GM03348 (cell line): ENCODE measurements at places on chromosomes 5 and 9.

DNA sequence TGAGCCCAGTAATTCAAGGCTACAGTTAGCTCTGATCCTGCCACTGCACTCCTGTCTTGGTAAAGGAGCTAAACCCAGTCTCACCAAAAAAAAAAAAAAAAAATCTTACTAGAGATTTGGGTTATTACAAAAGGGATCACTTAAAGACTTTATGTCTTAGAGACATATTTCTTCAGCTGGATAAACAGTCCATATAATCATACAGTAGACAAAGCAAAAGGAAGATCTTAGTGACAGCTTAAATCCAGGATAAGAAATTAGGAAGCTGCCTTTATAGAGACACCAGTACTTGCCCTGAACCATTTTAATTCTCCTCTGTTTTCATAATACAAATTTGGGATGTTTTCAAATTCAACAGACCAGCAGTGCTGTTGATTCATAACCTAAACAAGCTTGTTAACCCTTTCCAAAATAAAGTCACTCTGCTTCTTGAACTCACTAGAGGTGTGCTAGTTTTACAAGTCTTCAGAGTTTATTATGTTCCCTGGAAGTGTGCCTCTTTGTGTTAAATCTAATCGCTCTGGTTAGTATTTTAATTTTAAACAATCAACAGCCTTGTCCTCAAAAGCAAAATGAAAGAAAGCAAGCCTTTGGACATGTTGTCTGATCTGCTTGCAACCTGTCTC lies 255.5 kb downstream of the ARRDC3 start:
- DNase-seq = no peak

- DNase-seq = no peak
Measured at GRCh38 chr5:640461-641330, 28.6 kb downstream of the CEP72 start.

GRCh38 chr9:16029796-16030363 lies 477.0 kb downstream of the CCDC171 start:
- no peak for DNase-seq

DNA sequence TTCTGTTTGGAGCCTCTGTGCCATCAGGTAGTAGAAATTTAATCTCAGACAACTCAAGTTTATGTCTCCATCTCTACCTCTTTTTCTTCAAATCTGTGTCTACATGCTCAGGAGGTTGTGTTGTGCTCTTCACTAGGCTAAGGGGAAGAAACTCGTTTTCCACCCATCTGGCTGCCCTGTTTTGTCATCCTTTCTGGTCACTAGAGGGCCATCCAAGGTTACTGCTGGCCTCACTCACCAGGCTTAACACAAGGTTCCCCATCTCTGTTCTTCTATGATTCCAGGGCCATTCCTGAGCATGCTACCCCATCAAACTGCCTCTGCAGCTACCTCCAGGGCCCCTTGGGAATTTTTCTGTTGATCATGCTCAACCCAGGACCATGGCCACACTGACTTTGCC lies 213.3 kb upstream of the FBXL7 start:
- no peak for DNase-seq

- no peak for DNase-seq
Measured at GRCh38 chr5:8234179-8234770, 365.3 kb downstream of the MTRR start.

DNA sequence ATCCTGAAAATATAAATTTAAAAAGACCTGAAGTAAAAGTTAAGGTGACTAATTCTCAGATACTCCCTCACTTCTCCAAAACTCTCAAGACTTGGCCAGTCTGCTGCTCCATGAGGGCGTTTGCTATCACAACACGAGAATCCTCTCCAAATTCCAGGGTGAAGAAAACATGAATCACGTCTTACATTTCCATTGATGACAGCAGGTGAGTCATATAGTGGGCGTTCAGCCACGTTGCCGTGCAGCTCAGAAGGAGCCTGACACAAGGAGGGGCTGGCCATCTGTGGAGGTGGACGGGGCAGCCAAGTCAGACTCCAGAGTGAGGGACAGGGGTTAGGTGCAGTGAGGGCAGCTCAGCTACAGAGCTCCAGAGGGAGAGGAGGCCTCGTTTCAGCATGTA lies 555.1 kb upstream of the ADAMTS16 start:
- DNase-seq = no peak

- DNase-seq = no peak
Measured at GRCh38 chr5:153755913-153756500, 265.5 kb downstream of the GRIA1 start.

GRCh38 chr5:2139478-2139877 lies 256.8 kb upstream of the IRX4 start:
- no peak for DNase-seq

DNA sequence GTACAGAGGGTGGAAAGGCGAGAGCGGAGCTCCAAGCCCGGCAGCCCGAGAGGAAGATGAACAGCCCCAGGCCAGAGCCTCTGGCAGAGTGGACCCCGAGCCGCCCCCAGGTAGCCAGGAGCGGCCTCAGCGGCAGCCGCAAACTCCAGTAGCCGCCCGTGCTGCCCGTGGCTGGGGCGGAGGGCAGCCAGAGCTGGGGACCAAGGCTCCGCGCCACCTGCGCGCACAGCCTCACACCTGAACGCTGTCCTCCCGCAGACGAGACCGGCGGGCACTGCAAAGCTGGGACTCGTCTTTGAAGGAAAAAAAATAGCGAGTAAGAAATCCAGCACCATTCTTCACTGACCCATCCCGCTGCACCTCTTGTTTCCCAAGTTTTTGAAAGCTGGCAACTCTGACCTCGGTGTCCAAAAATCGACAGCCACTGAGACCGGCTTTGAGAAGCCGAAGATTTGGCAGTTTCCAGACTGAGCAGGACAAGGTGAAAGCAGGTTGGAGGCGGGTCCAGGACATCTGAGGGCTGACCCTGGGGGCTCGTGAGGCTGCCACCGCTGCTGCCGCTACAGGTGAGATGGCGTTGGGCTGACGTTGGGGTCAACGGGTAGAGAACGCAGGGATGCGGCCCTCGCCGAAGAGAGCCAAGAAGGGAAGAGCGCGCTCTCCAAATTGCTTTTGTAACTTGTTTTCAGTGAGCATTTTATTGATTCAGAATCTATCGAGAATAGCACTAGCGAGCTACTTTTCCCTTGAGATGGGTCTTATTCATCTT lies at the start of gene PTGER4:
Gene PTGER4 (plus strand): TSS at position 3 of the 769 bp plus-strand sequence. CDS start 1,079 bp downstream, outside the sequence.
- no peak for DNase-seq

- no peak for DNase-seq
Measured at GRCh38 chr5:179128976-179129375, 68.8 kb downstream of the ZNF354C start.

DNA sequence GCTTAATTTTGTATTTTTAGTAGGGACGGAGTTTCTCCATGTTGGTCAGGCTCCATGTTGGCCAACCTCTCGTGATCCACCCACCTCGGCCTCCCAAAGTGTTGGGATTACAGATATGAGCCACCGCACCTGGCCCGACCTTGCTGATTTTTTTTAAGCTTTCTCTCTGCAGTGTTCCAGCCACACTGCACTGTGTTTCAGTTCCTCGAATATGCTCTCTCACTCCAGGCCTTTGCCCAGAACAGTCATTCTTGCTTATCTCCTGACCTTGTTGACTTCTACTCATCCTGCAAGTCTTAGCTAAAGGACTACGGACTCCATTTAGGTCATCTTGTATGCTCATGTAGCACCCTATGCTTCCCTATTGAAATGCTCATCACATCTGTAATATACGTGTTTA lies 3.3 kb downstream of the SNAPC3 start:
- DNase-seq = no peak

DNA sequence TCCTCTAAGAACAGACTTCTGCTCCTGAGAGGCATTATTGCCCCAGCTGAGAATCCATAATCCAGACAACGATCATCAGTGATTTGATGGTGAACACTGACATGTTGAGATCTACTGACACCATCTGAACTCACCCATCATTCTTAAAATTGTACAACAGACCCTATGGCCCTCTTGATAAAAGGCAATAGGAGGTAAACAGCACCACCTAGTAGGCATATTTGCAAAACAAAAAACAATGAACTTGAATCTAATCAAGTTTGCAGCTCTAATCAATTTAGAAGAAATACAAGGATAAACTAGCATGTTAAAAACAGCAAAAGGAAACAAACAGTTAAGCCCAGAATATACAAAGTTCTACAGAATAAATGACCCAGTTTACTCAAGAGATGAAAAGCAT lies 89.6 kb downstream of the SFXN1 start:
- no peak for DNase-seq

GRCh38 chr9:132288361-132288760 lies 66.4 kb downstream of the SETX start:
- peak; percentile 49 for DNase-seq

GRCh38 chr5:126871441-126871840 lies 94.5 kb downstream of the LMNB1 start:
- no peak for DNase-seq
